Neural progenitor cell (in vitro differentiated cells): ENCODE measurements at places on chromosomes 11 and 22. TPM values are rescaled to one million over a fixed set of nuclear protein-coding genes. Genes with fewer than 3 reads are reported as not detected.

Gene GUCY1A2
- 0.54 and 0.56 TPM in 2 replicates for total RNA-seq

Gene FXYD2
- total RNA-seq = 1.7 and 1.9 TPM in 2 replicates

Gene KDM4E
- total RNA-seq = not detected in 2 replicates

Gene HTR3A
- total RNA-seq = 0.19 TPM in 1 of 2 replicates, not detected in the other

Gene OR52N4
- total RNA-seq = 0.12 TPM in 1 of 2 replicates, not detected in the other

Gene SERHL2
- total RNA-seq = 0.99 TPM in 1 of 2 replicates, not detected in the other

Gene UPK3A
- 0.50 TPM in 1 of 2 replicates, not detected in the other for total RNA-seq

Gene LMNTD2
- 1.1 and 2.5 TPM in 2 replicates for total RNA-seq

Gene GNG3
- total RNA-seq = 2.0 TPM in 1 of 2 replicates, not detected in the other

Gene SCGB1D2
- not detected in 2 replicates for total RNA-seq

Gene SHANK2
- total RNA-seq = 8.1 TPM in 2 replicates

Gene MN1
- 13.3 and 27.2 TPM in 2 replicates for total RNA-seq

Gene C22orf31
- total RNA-seq = not detected in 2 replicates

Gene ZNF195
- total RNA-seq = 57.9 and 72.2 TPM in 2 replicates

Gene BTG4
- total RNA-seq = not detected in 2 replicates

Gene OR51I2
- total RNA-seq = not detected in 2 replicates

Gene MRTFA
- 11.3 and 40.9 TPM in 2 replicates for total RNA-seq

Gene HBG2
- not detected in 2 replicates for total RNA-seq

Gene NLRP14
- 1.3 and 1.8 TPM in 2 replicates for total RNA-seq

Gene LIF
- 0.21 and 0.50 TPM in 2 replicates for total RNA-seq

Gene CST6
- total RNA-seq = 0.50 TPM in 1 of 2 replicates, not detected in the other

Gene MFNG
- 2.3 and 10.6 TPM in 2 replicates for total RNA-seq

Gene MYO7A
- total RNA-seq = 0.97 and 2.7 TPM in 2 replicates

Gene MS4A1
- not detected in 2 replicates for total RNA-seq

Gene RASGRP2
- 0.06 and 1.8 TPM in 2 replicates for total RNA-seq

Gene MUC5AC
- total RNA-seq = not detected in 2 replicates

Gene ANO3
- total RNA-seq = 0.90 and 2.5 TPM in 2 replicates
